Dermis blood vessel endothelial cell (primary cell): ENCODE measurements at places on chromosomes 7 and 10. TPM values are rescaled to one million over a fixed set of nuclear protein-coding genes. Genes with fewer than 3 reads are reported as not detected.

The ITIH2 gene
- not detected in 2 replicates for total RNA-seq

The CHST15 gene
- total RNA-seq, result 93.0 and 99.0 TPM in 2 replicates

The CDHR3 gene
- total RNA-seq, result 0.51 and 0.84 TPM in 2 replicates

The SERPINE1 gene
- total RNA-seq, result 289 and 399 TPM in 2 replicates

The AKR1C8 gene
- total RNA-seq, result 1.5 TPM in 1 of 2 replicates, not detected in the other

The SYNPO2L gene
- total RNA-seq, result under 0.01 TPM in 1 of 2 replicates, not detected in the other

DNA sequence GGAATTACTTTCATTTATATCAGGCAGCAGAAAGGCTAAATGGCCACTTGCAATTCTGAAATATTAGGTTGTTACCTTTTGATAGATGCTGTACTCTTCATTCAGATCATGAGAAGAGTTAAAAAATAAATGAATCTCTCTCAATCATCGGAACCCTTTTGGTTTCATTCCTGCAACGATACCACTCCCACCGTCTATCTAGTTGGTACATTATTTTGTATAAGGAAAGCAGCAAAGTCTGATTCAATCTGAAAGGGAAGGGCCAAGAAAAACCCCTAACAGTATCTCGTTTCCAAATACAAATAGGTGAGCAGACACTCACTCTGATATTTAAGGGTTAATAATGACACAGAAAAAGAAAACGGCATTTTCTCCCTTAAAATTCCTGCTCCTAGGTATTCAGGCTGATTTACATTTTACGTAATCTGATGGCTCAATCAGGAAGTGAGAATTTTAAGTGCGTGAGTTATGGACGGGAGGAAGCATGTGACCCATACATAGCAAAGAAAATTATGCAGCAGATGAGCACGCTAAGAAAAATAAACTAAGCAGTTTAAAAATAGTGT, 209.4 kb upstream of the KLF14 start:
- DNase-seq, result peak; percentile 82

DNA sequence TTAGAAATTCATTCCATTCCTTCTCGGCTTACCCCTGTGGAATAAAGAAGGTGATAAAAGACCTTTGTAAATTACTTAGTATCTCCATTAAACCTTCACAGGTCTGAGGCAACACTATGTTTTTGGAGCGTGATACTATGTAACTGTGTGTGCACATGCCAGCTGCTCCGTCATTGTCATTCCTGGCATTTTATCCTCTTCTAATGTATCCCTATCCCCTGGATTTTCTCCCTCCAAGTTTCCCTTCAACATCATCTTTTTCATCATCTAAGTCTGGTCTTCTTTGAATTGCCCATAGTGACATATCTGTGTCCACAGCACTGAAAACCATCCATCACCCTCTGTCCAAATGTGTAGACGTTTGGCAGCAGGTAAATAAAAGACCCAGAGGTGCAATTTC, 125.7 kb downstream of the TEX36 start:
- DNase-seq, result no peak

- DNase-seq, result peak; percentile 86
Observed at GRCh38 chr7:4631380-4632179, 50.5 kb upstream of the FOXK1 start.

DNA sequence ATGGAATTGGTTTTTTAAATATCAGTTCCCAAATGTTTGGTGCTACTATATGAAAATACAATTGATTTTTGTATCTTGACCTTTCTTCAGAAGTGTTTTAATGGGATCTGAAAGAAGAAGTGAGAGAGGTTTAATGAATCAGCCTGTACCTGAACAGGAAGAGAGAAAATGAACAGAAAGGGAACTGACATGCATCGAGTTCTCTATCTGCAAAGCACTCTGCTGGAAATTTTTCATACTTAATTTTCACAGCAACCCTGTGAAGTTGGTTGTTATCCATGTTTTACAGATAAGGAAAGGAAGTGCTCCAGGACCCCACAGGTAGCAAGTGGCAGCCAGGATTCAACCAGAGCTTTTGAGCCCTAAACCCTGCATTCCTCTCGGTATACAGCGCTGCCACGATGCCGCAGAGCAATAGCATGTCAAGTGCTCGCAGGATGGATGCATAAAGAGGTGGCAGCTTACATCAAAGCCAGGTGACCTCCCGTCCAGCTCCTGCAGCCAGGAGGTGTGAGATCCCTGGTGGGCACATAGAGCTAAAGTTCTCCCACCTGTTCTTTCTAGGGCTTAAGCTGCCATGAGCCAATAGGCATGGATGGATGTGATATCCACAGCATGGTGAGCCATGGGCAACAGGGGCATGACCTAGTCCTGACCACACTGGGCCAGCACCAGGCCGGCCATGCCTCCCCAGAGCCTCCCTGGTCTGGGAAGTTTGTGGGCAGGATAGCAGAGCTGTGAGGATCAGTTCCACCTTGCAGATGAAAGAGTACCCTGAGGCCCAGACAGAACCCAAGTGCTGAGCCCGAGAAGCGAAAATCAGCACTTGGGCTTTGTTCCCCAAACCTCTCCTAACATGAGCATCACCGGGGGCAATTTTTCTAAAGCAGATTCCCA, 57.2 kb downstream of the CALML3 start:
- no peak for DNase-seq

GRCh38 chr7:30145426-30145970, 10.7 kb downstream of the MTURN start:
- DNase-seq, result no peak

DNA sequence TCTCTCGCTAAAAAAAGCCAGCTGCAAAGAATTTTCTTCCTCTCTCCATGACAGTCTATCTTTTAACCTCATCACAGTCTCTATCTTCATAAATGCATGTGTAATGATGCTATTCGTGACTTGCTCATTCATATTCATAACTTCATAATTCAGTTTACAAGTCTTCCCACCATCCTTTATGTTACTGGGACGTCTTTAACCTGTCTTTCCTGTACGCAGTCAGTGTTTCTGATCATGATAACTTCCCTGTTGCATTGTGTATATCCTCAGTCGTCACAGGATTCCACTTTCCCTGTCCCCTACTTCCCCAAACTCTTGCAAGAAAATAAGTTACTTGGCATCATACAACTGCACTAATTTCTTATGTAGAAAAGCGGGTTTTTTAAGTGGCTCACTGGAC, 165.6 kb upstream of the ASAH2 start:
- DNase-seq, result peak; percentile 3

DNA sequence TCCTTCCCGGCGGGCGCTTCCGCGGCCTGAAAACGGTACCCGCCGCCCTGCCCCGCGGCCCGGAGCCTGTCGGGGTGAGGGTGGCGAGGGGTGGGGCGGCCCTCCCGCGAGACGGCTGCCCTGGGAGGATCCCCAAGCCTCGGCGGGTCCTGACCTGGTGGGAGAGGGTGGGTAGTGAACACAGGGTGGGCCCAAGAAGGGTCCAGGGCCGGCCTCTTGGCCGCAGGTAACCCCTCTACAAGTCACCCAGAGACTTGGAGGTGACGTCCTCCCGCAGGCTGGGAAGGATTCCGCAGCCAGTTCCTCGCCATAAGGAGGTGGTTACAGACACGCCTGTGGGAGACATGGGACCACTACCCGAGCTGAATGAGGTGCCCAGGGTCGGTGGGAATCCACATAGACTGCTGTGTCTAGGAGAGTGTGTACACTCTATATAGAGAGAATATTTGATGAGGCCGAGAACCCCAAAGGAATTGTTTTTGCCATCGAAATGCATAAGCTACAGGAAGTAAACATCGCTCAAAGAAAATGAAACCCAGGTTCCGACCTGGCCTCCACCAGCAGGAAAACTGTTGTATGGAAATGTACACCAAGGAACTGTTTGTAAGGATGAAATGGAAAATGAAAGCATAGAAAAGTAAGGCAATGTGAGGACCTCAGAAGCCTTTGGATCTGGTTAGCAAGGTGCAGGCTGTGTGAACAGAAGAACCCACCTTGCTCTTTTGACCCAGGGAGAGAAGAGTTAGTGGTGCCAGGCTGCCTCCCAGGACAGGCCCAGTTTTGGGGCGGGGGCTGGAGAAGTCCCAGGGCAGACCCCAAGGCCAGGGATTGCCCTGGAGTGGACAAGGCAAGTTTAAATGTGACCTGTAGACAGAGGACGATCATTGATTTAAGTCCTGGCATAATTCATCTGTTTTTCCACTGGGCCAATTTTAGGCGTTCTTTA, 659 bp downstream of the OPTN start:
- DNase-seq, result peak; percentile 56

DNA sequence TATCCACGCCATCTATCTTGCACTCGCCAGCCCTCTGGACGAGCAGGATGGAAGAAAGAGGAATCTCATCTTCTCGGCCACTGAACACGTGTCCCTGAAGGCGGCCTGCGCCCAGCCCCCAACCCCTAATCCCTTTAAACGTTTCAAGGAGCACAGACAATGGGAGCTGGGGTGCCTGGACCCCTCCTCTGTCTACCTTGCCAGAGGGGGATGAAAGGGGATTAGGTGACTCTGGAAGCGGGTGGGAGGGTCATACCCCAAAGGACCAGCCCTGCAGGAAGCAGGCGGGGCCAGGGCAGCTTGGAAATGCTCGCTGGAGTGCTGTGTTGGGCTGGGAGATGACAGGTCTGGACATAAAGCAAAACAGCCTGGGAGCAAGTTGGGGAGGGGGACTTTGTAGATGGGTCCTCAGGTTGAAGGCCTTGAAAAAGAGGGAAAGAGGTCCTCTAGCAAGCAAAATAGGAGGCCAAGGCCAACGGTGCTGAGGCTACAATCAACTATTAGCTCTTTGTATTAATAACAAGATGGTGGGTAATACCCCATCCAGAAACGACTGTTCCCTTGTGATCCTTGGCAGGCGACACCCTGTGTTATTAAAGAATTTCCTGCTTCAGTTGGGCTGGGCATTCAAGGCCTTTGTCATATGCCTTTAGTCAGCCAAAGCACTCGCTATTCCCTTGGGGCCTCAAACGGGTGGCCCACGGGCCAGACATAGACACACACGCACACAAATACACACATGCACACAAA, 126.5 kb upstream of the UNC5B start:
- DNase-seq, result no peak

DNA sequence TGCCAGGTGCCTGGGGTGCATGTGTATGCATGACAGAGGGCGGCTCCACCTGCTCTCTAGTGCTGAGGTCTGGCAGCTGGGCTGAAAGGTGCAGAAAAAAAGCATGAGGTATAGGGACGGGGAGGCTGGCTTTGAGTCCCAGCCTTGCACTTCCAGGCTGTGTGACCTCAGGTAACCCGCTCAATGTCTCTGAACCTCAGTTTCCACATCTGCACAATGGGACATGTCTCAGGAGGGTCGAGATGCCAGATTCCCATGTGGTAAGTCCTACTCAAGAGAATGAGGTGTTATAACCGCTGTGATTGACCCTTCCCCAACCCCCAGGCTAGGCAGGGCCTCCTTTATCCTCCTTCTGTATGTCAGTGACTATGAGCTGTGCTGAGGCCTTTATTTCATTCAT, 48.8 kb downstream of the ARHGAP22 start:
- DNase-seq, result no peak
